ENCODE measurements at places on chromosomes 16 and 17. TPM values are rescaled to one million over a fixed set of nuclear protein-coding genes. Genes with fewer than 3 reads are reported as not detected.

Gene C16orf95
- polyA plus RNA-seq, result 2.2 TPM

Gene KRT35
- not detected for polyA plus RNA-seq

Gene FBXW10
- polyA plus RNA-seq, result 0.22 TPM

Gene DNAH17
- 3.6 TPM for polyA plus RNA-seq
